NCI-H748 treated with DMSO at 0.1 percent for 48 hours (cell line): ENCODE measurements at places on chromosomes 12 and 14.

DNA sequence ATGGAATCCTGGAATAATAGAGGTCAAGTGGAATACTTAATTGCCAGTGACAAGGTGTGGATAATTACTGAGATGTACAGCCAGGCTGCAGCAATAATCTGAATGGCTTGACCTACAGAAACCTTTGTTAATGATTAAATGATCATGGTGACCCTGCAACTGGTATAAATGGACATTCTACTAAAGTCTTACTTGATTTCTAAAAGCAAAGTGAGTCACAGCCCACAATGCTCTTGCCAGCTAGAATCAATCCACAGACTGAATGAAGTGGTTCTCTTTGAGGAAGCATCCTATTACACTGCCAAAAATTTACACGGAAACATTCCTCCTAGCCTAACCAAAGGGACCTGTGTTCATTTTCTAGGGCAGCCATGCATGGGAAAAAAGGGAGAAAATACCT, 518.5 kb downstream of the SOX5 start:
- DNase-seq, result no peak

- no peak for DNase-seq
Observed at GRCh38 chr12:93877446-93877845, 200.3 kb downstream of the CRADD start.

DNA sequence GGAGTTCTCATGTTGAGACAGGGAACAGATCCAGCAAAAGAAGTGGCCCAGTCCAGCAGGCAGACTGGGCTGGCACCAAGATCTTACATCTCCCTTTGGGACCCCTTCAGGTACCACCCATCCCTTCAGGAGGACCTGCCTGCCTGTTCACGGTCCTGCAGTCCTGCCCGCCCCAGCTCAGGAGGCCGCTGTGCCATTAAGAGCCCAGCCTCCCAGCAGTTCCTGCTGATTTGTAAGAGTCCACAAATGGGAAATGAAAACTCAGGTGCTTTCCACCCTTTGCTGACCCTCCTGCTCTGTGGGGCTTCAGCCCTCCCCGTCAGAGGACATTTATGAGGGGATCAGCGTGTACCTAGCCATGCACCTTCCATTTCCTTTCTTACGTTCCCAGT, 39.5 kb downstream of the C14orf132 start:
- no peak for DNase-seq

DNA sequence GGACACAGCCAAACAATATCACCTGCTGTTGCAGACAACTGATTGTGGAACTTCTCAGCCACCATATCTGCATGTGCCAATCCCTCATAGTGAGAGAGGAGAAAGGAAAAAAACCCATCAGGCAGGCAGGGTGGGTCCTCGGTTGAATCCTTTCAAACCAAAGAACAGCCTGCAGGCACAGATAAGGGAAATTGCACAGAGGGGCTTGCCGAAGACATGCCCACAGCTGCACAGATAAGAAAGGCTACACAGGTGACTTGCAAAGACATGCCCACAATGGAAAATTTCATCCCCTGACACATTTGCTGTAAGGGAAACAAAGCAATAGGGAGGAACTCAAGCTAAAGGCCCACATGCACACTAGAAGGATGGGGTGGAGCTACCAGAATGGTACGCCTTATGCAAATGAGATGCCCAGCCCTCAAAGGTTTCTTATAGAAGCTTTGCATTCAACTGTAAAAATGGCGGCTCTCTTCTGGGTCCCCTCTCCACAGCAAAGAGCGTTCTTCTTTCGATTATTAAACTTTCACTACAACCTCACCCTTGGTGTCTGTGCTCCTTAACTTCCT, 170.0 kb upstream of the TMPO start:
- DNase-seq, result no peak

DNA sequence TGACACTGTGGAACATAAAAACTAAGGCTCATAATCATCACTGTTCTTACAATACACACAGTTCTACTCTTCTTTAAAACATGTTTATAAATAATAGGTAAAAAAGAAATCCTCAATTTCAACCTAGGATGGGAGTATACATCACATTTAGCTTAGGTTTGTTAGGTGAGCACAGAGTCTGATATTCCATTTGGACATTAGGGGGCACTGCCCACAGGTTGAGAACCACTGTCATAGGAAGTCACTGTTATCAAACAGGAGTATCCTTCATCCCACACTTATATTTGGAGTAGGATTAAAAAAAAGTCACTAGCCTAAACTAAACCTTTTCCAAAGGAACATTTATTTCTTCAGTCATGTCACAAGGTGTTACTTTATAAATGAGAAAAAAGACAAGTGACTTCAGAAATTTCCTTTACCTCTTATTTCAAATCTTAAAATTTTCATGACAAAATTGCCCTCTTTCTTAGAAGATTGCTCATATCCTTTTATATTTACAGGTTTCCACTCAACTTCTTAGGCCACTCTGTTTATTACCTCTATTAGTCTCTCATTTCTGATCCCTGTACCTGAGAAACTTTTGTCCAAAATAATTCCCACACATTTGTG, 240.6 kb downstream of the CPNE8 start:
- DNase-seq, result no peak

DNA sequence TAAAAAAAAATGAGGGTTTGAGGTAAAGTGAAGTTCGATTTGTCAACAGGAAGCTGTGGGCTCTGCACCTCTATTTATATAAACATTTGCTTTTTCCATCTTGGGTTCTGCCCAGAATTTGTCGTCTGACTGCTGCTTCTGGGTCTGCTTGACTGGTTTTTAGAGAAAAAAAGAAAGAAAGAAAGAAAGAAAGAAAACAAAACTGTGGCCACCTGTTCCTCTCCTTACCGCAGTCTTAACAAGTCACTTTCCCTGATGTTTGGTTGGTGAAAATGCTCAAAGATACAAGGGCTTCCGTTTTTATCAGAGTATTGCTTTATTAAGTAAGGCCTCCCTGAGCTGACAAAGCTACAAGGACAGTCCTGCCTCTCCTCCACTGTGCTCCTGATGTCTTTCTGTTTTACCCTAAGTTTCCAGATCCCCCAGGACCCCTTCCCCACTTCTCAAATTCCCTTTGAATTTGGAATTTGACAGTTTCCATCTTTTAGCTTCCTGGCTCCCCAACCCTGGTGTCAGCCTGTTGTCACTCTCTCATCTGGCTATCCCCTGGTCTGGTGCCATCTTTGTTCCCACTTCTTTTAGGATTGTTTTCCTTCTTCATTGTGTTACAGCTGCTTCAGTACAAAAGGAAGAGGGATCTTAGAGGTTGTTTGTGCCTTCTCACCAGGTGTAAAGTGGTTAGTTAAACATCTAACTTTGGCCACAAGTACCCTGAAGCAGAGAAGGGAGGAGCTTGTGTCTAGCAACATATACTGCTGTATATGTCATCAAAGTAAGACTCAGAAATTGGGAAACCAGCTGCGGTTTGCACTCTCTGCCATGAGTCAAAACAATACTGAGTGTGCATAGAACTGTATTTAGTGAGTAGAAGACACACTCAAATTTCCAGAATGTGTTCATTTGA, 18.0 kb downstream of the MFAP5 start:
- no peak for DNase-seq

- DNase-seq, result peak; percentile 69
Observed at GRCh38 chr14:39977198-39977597, 545.0 kb upstream of the FBXO33 start.

DNA sequence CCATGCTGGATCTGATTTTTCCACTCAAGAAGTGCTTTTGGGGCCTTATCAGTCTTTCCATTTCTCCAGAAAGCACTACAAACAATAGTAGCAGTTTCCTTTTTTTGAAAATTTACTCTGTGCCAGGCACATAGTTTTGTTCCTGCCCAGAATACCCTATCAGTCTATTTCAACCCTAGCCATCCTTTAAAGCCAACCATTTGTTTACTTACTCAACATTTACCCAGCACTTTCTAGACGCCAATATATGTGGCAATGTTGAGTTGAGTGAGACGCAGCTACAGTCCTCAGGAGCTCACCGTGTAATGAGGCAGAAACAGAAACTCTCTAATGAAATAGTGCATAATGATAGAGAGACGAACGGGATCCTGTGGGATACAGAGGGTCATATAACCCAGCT, 32.9 kb upstream of the CHST11 start:
- DNase-seq, result no peak

GRCh38 chr14:99514552-99515300, 33.5 kb downstream of the CCNK start:
- DNase-seq, result no peak

DNA sequence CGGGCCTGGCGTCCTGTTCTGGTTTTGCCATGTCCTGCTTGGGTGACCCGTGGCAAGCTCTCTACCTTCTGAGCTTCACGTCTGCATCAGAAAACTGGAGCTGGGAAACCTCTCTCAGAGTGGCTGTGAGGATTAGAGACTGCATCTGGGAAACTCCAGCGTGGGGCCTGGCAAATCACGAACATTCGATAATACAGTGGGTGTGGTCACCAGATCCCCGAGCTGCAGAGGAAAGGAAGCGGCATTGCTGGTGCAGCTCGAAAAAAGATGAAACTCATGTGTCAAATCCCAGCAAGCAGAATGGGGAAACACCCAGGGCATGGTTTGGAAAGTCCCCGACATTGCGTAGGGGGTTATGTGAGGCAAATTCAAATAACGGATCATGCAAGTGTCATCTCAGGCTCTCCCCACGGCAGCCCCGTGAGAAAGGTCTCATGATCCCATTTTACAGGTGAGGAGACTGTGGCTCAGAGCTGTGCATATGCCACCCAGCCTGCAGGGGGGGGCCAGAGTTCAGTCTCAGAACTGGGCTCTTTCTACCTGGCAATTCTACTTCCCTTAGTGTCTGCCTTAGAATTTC, 98.1 kb upstream of the VRK1 start:
- no peak for DNase-seq

DNA sequence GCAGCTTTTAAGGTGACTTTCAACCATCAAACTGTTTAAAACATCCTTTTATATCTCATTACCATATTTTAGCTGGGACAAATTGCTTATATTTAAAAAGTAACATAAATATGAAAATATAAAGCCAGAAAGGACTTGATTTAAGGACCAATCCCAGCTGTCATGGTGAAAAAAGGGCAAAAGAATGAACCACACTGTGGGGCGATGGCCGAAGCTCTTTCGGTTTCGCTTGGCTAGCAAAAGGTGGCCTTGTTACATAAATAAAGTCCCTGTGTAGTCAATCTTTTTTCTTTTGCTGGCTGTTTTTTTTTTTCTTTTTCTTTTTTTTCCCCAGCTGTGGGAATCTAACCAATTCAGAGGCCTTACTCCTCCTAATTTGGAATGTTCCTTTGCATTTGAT, 50.9 kb downstream of the FBXO33 start:
- no peak for DNase-seq

DNA sequence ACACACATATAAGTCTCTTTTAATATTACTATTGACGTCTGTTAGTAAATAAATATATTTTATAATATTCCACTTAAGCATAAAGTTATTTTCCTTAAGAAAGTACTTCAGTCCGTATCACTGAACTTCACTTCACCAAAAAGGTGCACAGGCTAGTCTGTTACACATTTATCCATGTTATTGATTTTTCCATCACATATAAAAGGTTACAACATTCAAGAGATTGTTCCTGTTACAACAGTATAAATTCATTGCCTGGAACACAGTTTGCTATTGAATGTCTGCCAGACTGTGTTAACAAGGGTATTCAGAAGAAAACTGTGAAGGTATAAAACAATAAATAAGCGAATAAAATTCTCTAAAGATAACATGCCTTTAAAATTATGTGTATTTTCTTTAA, 175.9 kb downstream of the NTS start:
- no peak for DNase-seq

DNA sequence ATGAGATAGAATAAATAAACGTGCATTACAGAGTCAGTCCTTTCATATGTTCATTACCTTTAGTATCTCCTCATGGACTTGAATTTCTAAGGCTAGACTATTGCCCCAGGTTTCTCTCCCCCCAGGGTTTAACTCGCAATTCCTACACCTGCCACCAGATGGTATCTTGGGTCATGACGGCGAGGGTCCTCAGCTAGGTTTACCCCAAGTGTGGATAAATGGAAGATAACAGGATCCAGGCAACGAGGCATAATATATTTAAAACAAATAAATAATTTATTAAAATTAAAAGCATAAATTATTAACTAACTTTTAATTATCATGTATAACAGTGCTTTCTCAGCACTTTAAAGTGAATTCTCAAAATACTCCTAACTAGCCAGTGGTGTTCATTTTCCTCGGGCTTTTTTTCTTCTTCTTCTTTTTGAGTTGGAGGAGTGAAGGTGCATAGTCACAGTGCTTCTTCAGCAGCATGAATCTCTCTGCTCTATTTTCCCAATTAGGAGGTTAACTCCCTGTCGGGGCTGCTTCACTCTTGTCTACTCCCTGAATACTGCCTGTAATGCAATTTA, 243.5 kb upstream of the CAND1 start:
- peak; percentile 45 for DNase-seq

- DNase-seq, result no peak
Observed at GRCh38 chr12:43453761-43454160, 98.2 kb downstream of the ADAMTS20 start.

- no peak for DNase-seq
Observed at GRCh38 chr12:13769273-13769672, 212.1 kb downstream of the GRIN2B start.

- no peak for DNase-seq
Observed at GRCh38 chr12:13146336-13146938, 43.0 kb upstream of the GSG1 start.

GRCh38 chr12:47121146-47121545, 41.4 kb upstream of the AMIGO2 start:
- DNase-seq, result no peak

- DNase-seq, result no peak
Observed at GRCh38 chr14:74400031-74400685, 25.9 kb downstream of the SYNDIG1L start.

DNA sequence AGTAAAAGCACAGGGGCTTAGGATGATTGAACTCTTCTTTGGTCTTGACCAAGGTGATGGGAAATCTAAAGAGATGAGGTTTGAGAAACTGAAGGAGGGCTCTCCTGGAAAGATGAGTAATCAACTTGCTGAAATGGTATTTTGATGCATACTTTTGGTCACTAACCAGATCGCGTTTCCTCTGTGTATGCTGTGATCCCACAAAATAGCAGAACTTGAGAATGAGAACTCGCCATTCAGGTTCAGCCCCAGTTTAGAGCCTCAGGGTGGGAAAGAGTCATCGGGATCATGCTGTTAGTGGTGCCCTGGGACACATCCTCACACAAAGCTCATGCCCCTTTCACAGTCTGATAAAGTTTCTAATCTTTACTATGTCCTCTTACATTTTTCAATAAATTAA, 488.8 kb downstream of the ETNK1 start:
- no peak for DNase-seq

- DNase-seq, result no peak
Observed at GRCh38 chr12:29278673-29279420, 102.1 kb downstream of the ERGIC2 start.
